Stimulated activated CD4-positive, alpha-beta T cell treated with anti-CD3 and anti-CD28 coated beads, Interleukin-12 subunit alpha, Interleukin-12 subunit beta, amount 100 ng/mL, for 48 hours (primary cell): ENCODE measurements at places on chromosomes 1 and 21.
A peak's percentile ranks its signal among the peaks of the same experiment; 100 is the strongest.

DNA sequence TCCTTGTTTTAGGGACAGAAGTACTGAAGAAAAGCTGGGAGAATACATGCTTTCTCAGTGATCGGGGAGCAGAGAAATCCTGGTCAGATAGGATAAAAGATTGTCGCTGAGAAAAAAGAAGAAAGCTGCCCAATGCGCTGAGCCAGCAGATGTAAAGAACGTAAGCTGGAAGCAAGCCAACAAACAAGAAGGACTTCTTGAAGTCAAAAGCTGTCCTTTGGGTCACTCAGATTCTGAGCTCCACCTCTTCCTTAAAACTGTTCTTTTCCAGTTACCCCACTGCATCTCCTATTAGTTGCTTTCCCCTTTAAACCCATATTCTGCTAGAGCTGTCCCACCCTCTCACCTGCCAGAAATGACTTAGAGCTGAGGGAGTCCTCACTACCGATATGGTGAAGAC, 64.8 kb downstream of the GPR137B start:
- no peak for DNase-seq

DNA sequence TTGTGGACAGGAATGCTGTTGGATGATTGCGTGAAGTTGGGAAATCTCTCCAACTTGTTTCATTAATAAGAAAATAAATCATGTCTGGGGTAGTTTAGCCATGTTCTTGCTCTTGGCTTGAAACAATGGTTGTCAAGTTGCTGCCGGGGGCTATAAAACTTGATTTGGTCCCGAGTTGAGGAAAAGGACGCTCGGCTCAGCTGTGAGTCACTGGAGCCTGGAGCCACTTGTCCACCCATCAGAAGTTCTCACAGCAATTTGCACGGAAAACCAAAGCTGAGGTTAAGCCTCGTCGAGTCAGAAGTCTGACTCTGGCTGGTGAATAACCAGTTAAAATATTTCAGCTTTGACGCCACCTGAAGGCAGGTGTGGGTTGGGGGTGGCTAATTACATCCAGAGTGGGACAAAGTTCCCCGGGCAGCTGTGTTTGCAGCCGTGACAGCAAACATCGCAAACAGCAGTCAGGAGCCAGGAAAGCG, 19.7 kb upstream of the RIPK4 start:
- no peak for DNase-seq

DNA sequence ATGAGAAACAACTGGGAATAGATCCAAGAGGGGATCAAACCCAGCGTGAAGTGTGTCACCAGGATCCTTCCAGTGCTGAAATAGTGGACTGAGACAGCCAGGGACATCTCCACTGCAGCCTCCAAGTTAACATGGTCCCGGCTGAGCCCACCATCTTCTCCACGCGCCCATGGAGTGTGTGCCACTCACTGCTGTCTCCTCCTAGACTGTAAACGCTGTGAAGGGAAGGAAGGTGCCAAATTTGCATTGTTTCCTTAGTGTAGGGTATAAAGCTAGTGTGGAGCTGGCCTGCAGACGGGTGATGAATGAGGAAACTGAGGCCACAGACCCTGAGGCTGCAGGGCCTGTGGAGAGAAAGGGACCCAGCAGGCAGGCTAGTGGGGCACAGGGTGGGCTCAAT, 183.6 kb downstream of the FOXD2 start:
- no peak for DNase-seq

GRCh38 chr1:28035420-28035819, 53.0 kb downstream of the EYA3 start:
- DNase-seq, result no peak

GRCh38 chr1:157496121-157496526, 56.2 kb downstream of the FCRL5 start:
- peak; percentile 5 for DNase-seq

DNA sequence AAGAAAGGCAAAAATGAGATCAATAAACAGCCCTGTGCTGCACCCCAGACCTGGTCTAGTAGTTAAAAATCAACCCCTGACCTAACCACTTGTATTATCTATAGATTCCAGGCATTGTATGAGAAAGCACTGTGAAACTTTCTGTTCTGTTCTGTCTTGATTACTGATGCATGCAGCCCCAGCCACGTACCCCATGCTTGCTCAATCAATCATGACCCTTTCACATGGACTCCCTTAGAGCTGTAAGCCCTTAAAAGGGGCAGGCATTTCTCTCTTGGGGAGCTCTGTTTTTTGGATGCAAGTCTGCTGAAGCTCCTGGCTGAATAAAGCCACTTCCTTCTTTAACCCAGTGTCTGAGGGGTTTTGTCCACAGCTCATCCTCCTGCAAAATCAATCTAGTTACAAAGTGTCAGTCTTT, 24.2 kb upstream of the CD34 start:
- no peak for DNase-seq
